ENCODE measurements at places on chromosomes 2 and 18. TPM values are rescaled to one million over a fixed set of nuclear protein-coding genes. Genes with fewer than 3 reads are reported as not detected.

GRCh38 chr2:221210686-221211085 is 361.4 kb downstream of the EPHA4 start:
- no peak for DNase-seq

GRCh38 chr2:60486551-60486950 is 66.9 kb downstream of the BCL11A start:
- DNase-seq, result peak; percentile 59

DNA sequence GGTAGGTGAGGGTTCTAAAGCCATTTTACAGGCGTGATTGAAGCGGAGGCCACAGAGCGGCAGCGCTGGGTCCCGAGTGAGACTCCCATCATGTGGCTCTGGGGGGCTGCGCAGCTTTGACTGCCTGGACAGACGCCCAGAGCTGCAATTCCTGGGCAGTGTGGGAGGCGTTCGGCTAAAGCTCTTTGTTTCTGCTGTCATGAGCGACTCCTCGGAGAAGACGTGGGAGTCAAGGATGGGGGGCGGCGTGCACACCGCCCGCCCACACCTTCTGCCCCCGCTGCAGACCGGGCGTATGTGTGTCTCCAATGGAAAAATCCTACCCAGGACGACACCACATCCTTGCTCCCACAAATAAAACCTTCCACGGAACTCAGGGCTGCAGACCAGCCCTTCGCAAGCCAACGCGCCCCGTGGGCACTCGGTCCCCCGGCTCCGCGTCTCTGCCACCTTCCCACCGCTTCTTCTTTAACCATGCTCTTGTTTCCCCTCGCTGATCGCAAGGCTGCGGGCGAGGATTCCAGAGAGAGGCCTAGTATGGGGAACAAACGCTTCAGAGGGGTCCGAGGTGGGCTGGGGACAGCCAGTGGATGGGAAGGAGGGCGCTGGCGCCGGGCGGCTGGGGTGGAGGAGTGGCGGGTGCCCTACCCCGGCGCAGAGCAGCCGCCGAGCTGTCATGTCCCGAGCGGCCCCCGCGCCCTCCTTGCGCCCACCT is 680 bp upstream of the LBH start:
- peak; percentile 48 for DNase-seq

DNA sequence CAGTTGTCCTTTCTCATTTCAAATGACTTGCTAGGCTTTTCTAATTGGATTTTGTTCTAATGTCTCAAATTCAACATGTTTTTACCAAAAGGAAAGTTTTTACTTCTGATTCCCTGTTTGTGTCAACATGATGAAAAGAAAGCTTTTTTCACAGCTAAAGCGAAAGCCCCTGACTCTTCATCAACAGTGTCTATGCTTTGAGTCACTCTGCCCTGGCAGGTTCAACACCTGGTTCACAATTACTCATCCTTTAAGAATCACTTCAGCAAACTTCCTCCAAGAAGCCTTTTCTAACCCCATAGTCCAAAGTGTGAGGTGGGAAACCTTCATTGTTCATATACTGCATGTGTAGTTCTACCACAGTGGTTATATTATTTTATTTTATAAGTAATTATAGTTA is 7.6 kb upstream of the DSG2 start:
- no peak for DNase-seq

- DNase-seq, result no peak
Observed at GRCh38 chr2:36800381-36800780, 103.9 kb downstream of the VIT start.

DNA sequence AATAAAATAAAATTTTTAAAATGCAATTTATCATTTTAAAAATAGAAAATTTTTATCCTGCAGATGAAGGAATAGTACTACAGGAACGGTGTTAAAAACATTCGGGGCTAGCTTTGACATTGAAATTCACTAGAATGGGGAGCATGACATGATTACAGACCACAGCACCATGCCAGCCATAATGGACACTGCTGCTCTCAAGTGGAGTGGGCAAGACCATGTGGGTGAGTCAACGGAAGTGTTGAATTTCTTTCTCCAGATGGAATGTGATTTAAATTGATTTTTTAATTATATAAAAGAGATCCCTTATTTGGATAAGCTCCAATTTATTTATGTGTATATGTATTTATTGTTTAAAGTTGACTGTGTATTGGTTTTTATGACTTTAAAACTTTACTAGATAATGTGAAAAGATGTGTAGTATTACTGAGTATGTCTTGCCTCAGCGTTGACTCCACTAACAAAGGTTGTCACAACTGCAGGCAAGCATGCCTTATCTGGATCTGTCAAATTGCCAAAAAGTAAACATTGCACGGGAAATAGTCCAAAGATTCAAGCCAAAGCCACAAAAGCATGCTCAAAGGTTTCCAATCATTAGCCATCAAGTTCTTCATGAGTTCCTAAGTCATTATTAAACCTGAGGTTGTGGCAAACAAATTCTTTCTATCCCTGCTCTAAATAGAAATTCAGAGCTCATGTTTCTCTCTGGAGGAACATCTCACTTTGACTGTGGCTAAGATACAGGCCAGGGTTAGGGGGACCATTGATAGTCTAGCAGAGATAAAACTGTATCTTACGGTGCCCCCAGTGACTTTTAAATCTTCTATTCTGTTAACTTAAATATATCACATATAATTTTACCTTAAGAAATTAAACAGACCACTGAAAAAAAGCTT is 536.9 kb downstream of the TMX3 start:
- DNase-seq, result peak; percentile 6

- no peak for DNase-seq
Observed at GRCh38 chr2:112605926-112606325, 21.5 kb downstream of the CHCHD5 start.

Gene TSPYL6
- 0.24 TPM for total RNA-seq

Gene G6PC2
- 0.24 TPM for total RNA-seq

Gene CFAP221
- 20.7 TPM for total RNA-seq

Gene SLC40A1
- total RNA-seq, result 133 TPM

Gene DSG3
- 34.7 TPM for total RNA-seq

Gene TMEM163
- 3.4 TPM for total RNA-seq

Data from umbilical cord (tissue), 2 donors.